Stimulated activated CD8-positive, alpha-beta memory T cell treated with anti-CD3 and anti-CD28 coated beads, Interleukin-7, amount 100 ng/mL, for 1 hour (primary cell): ENCODE measurements at places on chromosomes 3 and 15.

DNA sequence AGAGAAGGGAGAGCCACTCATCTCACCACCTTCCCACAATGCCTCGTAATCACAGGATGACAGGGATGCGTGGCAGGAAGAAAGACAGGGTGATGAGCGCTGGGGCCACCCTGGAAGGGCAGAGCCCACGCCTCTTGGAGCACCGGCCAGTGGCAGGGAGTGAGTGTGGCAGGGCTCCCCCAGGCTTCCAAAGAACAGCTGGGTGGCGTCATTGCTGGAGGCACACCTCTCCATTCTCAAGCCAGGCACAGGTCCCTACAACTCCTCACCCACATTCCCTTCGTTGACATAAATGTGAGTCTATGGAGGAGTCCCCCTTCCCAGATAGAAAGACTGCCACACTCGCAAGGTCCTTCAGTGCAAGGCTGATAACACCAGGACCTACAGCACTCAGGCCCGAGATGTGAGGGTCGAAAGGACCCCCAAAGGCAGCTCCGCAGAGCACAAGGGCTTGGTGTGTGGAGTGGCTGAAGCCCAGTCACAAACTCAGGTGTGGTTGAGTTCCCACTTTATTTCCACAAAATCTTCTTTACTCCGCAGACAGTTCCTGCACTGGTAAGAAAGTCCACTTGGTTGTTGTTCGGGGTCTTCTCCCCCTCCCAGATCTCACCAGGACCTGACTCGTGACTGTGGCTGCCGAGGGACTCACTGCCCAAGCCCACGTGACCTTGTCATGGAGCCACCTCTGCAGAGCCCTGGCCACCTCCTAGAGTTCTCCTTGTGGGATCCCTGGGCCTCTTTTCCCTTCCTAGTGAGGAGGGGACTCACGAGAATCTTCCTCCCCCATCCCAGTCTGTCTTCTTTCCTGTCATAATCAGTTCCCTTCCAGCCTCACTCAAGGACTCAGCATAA, 22.4 kb upstream of the CORO2B start:
- no peak for DNase-seq

GRCh38 chr3:13112521-13113345, 39.5 kb upstream of the IQSEC1 start:
- no peak for DNase-seq

- DNase-seq: no peak
Observed at GRCh38 chr15:27579738-27580137, 519.4 kb downstream of the OCA2 start.

DNA sequence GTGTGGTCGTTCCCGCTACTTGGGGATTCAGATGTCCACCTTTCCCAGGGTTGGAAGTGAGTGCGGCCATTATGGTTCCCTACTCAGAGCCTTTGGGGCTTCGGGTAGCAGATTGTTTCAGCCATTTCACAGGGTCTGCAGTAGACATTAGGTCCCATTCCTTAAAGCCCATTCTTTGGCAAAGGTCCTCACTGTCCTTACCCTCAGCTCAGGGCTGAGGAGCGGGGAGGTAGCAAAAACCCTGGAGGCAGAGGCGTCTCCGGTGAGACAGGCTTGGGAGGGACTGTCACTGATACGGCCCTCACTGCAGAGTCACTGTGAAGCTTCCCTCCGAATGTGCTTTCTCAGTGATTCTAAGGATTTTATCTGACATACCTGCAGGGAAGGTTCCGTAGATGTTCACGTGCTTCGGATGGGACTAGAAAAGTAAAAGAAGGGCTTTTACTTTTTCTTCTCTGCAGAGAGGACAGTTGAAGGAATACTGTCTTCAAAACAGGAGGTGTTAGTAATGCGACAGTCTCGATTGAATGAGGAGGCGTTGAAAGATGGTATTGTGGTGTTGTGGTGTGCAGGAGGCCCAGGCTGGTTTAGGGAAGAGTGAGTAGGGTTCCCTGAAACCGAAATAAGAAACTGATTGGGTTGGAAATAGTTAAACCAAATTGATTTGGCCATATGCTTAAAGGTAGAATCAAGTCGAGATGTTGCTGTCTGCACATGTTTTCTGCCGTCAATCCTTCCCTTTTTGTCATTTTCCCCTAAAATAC, 630 bp downstream of the ATP6V1A start:
- DNase-seq: no peak

GRCh38 chr3:49454898-49455681, 15.0 kb upstream of the DAG1 start:
- DNase-seq: no peak

DNA sequence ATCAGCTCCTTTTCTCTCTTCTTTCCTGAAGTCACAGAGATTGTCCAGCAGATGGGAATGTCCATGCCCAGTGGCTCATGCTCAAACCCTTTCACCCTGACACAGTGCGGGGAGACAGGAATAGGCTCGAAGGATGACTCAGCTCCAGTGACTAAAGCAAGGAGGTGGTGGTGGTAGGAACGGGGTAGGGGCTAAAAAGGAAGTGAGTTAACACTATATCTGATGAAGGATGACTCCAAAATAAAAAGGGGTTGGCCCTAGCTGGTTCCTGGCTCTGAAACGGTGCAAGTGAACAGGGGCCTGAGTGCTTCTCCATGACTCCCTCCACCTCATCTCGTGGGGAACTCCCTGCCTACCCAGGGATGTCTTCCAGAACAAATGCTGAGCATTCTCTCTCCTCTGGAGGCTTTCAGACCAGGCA, 167.4 kb upstream of the LPP start:
- no peak for DNase-seq

- no peak for DNase-seq
Observed at GRCh38 chr3:151503074-151503473, 42.2 kb upstream of the IGSF10 start.

DNA sequence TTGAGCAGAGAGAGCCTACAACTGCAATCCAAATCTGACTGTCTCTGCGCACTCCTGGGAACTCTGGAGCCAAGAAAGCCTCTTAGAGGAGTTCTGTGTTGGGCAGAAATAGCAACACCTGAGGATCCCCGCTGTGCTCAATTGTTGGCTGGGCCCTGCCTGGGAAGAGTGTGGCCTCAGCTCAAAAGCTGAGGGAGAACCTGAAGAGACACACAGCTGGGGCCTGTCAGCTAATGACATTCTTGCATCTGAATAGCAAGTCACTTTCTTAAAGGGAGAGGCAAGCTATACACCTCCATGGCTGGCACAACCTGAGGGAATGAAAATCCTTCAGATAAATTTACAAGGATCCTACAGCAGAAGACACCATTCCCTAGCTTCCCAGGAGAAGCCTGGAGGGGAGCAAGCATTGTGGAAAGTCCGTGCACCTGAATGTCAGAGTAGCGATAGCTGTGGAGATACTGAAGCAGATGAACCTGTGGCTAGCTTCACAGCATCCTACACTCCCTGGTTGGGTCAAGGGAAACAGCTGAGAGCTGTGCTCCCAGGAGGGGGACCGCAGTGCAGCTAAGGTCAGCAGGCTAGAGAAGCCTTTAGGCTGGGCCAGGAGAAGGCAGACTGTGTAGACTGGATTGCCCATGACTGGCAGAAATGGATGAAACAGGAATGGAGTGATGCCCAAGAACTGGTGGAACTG, 159.9 kb upstream of the PFN2 start:
- no peak for DNase-seq

DNA sequence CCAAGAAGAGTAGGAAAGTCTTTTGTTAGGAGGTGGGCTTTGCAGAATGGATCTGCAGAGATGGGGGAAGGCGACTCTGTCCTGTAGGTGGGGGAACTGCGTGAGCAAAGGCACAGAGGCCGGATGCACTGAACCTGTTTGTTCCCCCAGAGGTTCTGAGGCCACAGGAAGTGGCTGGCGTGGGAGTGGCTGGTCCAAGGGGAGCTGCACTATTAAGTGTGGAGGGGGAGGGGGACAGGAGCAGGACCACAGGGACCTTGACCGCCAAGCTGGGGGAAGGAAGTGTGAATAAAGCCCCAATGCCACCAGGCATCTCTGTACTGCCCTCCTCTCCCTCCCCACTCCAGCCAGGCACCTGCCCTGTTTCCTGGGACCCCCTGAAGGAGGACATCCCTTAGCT, 51.8 kb downstream of the CYP11A1 start:
- no peak for DNase-seq

- no peak for DNase-seq
Observed at GRCh38 chr15:43132830-43133429, 456 bp upstream of the TMEM62 start.

- no peak for DNase-seq
Observed at GRCh38 chr3:187263270-187263669, 28.3 kb downstream of the MASP1 start.

- DNase-seq: no peak
Observed at GRCh38 chr15:68145706-68146105, 59.4 kb downstream of the CALML4 start.

DNA sequence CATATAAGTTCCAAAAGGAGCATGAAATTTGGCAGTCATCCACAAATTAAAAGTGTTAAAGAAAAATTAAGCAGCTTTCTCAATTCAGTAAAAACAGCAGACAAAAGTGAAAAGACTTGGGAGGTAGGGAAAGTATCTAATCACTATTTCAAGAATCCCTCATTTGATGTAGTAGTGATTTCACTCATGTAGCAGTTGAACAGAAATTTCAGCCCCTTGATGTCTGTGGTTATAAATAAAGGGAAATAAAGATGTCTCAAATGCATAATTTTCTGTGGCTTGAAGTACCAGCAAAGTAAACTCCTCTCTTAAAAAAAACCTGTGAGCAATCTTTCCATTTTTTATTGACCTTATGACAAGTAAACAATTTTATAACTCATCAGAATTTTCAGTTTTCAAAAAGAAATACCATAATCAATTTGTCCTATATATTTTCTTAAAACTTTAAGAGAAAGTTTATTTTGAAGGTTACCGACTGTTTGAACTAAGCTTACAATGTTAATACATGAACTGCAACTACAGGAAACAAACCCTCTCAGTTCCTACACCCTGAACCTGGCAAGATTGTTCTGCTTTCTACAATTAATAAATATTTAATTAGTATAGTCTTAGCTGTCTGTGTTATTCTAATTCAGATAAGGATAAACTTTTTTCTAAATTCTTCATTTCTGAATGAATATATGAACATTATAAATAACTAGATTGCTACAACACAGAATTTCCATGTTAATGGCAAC, 94.2 kb downstream of the CBLB start:
- no peak for DNase-seq

- no peak for DNase-seq
Observed at GRCh38 chr3:196800742-196801434, 61.2 kb downstream of the PAK2 start.

DNA sequence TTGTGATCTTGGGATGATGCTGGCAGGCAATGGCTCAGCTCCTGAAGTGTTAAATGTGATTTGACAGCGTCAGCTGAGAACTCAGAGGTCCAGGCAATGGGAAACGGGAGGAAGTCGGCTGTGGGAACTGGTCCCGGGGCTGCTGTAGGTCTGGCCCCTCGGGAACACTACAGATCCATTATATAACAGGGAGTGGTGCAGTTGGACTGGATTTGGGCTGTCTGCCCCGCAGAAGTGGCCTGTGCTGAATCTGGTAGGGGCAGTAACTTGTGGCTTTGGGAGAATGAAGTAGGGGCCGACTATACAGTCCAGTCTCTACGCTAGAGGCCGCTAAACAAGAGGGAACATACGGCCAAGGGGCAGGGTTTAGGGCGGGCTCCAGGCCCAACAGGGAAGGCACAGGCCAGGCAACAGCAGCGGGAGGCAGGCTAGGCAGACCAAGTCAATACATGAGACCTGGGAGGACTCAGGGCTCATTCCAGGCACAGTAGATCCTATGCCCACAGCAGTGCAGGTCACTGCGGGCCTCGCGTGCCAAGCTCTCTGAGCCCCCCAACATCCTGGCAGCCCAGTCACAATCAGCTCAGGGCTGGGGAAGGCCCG, 20.3 kb upstream of the IL16 start:
- no peak for DNase-seq

GRCh38 chr3:57559526-57559925, 3.5 kb downstream of the PDE12 start:
- DNase-seq: no peak

- no peak for DNase-seq
Observed at GRCh38 chr15:38148471-38148870, 104.2 kb upstream of the SPRED1 start.

DNA sequence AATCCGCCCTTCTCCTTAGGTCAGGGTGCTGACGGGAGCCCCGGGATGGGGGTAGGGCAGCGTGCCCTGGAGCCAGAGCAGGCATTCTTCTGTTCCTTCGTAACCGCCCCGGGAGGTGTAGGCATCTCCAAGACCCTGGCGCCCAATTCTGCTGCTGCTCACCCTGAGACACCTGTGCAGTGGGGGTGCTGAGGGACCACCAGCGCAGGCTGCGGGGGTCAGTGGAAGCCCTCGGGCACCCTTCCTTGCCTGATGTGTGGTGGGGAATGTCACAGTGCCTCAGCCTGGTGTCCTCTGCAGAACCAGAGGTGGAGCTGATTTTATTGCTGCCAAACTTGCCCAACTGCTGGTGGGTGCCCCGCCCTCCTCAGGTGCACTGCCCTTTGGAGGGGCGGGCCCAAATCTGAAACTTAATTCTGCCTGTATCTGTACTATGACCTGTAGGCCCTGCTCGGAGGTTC, 7.3 kb downstream of the CSK start:
- DNase-seq: no peak

DNA sequence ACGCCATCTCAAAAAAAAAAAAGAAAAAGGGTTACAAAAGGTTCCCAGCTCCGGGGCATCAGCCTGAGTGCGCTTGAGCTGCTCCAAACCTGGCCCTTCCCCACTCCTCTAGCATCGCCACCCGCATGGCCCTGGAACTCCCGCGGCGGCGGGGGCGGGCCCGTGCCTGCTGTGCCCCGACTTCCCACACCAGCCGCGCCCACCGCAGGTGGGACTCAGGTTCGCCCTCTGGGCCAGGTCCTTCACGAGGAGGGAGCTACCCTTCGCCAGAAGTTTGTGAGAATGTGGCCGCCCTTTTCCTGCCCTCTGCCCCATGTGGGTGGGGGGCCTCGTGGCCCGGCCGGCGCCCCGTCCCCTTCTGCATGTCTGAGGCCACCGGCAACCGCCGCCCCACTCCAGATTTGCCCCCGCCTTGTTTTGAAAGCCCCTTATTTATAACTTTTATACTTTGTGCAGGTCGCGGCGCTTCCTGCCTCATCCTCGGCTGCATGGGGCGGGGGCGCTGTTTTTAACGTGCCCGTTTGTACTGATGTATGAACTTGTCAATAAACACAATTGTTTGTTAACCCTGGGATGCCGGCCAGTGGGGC, 507 bp upstream of the JMJD7 start:
- no peak for DNase-seq

DNA sequence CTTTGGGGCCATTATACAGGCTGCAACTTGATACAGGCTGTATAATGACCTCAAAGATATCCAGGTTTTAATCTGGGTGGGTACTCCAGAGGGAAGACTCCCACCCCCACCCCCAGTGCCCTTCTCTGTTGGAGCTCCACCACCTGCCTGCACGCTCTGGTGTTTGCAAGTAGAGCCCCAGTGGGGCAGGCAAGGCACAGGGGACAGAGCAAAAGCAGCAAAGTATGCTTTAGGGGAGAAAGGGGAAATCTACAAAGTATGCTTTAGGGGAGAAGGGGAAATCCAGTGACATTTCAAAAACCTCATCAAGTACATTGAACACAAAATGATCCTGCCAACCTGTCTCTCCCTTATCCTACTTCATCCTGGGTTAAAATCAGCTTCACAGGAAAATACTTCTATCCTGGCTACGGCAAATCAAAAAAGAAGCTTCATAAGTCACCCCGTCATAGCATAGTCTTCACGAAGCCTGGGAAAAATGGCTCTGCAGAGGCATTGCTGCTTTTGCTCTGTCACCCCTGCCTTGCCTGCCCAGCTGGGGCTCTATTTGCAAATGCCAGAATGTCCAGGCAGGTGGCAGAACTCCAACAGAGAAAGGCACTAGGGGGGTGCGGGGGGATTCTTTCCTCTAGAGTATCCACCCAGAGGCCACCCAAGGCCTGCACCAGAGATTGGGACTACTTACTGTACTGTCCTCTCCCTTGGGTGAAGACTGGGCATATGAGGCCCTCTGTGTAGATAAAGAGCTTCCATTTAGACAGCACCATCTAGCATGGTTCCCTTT, 60.9 kb upstream of the ATP11B start:
- no peak for DNase-seq
